ENCODE measurements at places on chromosomes 7 and 10.
A peak's percentile ranks its signal among the peaks of the same experiment; 100 is the strongest.

DNA sequence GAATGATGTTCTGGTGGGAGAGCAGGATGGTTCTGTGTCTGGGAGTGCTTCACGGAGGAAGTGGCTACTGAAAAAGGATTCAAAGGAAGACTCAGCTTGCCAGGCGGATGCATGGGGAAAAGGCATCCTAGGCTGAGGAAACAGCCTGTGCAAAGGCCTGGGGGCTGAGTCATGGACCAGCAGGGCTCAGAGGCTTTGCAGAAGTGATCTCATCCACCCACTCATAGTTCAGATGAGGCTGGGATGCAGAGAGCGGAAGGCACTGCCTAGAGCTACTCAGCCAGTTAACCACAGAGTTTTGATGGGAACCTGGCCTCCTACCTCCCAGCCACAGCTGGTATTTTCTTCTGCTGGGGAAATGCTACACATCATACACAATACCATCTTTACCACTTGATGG, 15.8 kb upstream of the ADAMTS14 start:
- no peak for DNase-seq

DNA sequence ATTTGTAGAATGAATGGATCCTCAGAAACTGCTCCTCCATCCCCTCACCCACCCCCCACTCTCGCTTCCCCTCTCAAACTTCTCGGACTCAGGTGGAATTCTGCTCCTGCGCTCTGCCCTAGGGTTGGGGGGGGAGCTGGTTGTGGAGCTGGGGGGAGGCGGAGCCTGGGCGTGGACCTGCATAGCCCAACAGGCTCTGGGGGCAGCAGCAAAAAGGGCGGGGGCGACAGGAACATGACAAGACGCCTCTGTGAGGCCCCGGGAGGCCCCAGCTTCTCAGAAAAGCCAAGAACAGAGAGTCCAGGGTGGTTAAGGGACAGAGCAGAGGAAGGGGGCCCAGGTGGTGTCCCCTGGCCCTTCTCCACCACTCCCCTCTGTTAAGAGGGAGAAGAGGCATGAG, 3.5 kb downstream of the TSC22D4 start:
- no peak for DNase-seq

DNA sequence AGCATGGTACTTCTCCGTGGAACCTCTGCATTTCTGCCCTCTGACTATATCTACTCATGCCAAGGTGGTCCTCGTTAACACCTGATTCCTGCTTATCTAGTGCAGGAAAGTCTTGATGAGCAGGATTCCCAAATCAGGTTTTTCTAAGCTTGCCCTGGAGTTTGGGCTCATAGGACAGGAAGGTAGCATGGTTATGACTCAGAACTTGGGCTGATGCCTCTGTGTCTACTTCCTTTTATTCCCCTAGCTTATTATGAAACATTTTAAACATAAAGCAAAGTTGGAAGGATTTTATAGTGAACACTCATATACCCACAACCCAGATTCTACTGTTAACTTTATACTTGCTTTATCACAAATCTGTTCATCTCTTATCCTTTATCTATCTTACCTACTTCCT, 5.6 kb downstream of the SUFU start:
- no peak for DNase-seq

DNA sequence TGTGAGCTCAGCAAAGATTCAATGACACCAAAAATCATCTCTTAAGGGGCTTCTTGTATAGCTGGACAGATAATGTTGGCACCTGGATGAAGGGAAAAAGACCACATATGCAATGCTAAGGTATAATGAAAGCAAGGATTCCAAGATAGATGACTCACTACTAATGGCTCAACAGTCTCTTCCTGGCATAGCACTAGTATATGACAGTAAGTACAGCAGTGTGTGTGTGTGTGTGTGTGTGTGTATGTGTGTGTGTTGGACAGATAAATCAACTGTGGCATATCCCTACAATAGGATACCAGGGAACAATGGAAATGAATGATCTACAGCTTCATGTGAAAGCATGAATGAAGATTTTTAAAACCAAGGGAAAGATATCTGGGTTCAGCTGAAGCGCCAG, 257.1 kb downstream of the SFMBT2 start:
- no peak for DNase-seq

DNA sequence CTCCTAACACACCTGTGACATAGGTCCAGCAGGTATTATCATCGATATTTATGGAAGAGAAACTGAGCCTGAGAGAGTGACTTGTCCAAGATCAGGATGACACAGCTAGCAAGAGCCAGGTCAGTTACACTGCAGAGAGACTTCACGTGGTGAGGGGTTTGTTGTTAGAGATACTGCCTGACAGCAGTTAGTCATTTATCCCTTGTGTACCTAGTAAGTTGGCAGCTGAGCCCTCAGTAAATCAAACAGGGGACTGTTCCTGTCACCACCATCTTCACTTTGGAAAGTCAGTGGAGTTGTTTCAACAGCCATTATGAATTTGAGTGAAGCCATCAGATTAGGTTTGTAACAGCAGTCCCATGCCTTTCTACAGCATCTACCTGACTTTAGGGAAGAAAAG, 87.5 kb upstream of the GATA3 start:
- no peak for DNase-seq

DNA sequence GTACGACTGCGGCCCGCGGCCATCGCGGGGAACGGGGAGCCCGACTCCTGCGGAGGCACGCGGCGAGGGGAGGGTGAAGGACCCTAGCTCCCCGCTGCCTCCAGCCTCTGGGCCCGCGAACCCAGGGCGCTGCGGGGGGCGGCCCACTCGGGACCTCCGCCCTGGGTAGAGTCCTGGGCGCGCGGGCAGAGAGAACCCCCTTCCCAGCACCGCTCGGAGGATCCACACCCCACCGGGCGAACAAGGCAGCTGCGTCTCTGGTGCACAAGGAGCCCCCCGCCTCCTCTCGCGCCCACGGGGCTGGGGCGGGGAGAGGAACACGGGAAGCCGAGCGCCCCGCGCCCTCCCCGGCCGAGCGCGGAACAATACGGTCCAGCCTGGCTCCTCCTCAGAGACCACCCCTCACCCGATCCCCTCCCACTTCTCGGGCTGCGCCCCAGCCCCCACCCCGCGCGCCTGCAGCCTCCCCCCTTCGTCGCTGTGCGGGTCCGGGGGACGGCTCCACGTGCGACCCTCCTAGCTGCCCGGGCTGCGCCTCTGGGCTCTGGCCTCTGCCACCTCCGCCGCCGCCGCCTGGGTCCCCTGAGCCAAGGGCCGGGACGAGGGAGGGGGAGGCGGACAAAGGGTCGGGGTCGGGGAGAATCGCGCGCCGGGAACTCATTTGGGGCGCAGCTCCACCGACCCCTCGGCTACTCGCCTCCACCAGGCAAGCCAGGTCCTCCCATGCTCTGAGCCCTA, at the start of gene WDR86:
WDR86 (minus strand) TSS at position 372 of the 738 bp plus-strand sequence. CDS start 449 bp downstream, outside the sequence.
- DNase-seq, result no peak

DNA sequence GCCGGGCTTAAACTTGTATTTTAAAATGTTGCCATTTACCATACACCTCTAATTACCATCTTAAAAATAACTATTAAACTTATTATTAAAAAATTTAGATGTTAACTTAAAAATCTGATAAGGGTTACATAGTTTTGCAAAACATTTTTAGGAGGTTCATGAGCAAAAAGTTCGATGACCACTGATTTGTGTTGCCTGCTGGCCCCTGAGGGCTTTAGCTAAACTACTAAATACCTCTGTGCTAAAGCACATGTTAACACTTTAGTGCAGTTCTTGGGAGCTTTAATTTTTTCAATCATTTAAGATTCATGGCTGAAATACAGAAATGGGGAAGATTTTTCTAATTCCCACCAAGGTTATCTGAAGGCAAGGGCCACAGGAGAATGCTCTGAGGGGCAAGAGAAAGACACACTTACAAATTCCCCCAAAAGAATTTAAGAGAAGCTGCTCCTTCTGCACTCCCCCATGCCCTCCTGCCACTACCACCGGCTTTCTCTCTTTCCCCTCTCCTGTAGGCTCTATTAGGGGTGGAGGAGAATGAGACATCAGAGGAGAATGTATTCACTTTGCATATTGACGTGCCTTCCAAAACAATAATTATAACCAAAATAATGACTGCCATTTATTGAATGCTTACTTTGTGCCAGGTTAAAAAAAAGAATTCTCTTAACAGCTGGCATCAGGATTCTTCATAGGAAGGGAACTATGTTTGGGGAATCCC, 106.2 kb downstream of the RTKN2 start:
- no peak for DNase-seq

GRCh38 chr7:28096713-28097112, 83.9 kb downstream of the JAZF1 start:
- peak; percentile 10 for DNase-seq

- DNase-seq, result no peak
Observed at GRCh38 chr10:99700649-99701048, 31.3 kb downstream of the COX15 start.

GRCh38 chr10:11742009-11742778, at the start of gene ECHDC3:
ECHDC3 (plus strand) TSS chr10:11742382; CDS start chr10:11742577, 195 bp downstream.
- DNase-seq, result peak; percentile 21

- no peak for DNase-seq
Observed at GRCh38 chr10:98414932-98415730, at the start of gene PYROXD2. PYROXD2 (minus strand) TSS chr10:98415182; CDS start chr10:98415135, 47 bp downstream.

DNA sequence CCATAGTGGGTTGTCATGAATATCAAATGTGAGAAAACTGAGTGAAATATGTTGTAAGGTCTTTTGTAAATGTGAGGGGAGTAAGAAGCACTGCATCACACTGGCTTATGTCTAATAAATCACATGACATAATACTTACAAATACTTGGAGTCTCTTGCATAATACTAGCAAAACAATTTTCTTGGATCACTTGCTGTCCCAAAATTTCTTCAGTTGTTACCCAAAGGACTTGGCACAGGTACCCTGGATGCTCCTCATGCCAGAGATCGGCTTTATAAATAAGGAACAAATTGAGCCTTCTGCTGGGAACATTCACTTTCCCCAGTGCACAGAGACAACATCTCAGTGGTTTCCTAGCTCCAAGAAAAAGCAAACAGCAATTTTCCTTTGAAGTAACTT, 5.0 kb upstream of the LRIT2 start:
- DNase-seq, result no peak

DNA sequence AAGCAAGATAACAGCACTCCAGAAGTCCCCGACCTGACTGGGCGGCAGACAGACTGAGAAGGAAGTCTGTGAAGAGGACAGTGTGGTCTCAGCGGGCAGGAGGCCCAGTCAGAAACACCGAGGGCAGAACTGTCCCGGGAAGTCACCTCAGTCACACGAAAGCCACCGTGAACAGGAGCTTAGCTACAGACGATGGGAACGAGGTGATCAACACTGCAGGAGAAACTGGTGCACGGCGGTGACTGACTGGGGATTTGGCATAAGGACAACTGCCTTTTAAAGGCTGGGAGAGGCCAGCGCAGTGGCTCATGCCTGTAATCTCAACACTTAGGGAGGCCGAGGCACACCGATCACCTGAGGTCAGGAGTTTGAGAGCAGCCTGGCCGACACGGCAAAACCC, 217.8 kb downstream of the PTPRN2 start:
- no peak for DNase-seq

DNA sequence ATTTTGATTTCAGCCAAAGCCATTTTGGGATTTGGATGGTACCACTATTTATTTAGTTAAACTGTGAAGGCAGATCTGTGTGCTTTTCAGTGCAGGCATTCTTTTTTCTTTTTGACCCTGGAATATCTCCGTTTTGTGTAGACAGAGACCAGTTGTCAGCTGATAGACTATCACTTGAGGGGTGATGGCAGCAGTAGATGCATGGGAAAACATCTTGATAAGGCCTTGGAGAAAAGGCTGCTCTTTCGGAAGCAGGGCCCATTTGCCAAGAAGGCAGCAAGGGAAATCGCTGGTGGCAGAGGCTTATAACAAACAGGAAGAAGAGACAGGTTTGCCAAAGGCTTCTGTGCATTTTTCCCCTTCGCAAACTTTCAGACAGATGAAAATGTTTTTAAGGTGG, 2.6 kb upstream of the BMPER start:
- DNase-seq, result no peak

DNA sequence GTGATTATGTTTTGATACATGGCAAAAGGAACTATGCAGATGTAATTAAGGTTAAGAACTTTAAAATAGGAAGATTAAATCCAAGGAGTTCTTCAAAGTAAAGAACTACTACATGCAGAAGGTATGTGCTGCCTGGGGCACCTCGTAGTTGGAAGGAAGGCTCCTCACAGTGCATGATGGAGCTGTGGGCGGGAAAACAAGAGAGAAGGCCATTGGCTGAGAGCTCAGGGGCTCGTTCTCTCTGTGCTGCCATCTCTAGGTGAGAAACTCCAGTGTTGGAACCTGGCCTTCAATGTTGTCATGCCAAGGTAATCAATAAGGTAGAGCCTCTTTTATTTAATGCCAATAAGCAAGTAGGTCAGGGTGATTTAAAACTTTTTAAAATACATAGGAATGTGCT, 391.4 kb upstream of the ETV1 start:
- DNase-seq, result no peak

DNA sequence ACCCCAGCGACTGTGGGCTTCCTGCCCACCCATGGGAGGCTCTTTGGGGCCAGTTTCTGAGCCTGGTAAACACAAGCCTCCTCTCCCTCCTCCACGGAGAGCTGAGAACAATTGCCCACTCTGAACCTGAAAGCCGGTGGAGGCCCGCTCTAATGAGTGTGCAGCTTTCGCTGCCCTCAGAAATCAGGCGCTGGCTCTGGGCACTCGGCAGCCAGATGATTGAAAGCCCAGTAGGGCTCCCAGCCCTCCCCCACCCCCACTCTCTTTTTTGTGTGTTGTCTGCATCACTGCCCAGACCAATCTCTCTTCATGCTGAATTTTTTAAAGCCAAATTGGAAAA, 438.9 kb downstream of the RPS24 start:
- no peak for DNase-seq

GRCh38 chr7:121442845-121443244, 46.7 kb upstream of the FAM3C start:
- DNase-seq, result no peak

GRCh38 chr7:369476-370258, 79.7 kb downstream of the FOXL3 start:
- DNase-seq, result no peak

GRCh38 chr10:62084451-62084850, 183.0 kb downstream of the ARID5B start:
- DNase-seq, result no peak

All from stimulated activated CD8-positive, alpha-beta memory T cell treated with anti-CD3 and anti-CD28 coated beads, Interleukin-15, amount 100 ng/mL, for 1 hour (primary cell).